Cortex of kidney (tissue), 1 donor: ENCODE measurements at places on chromosomes 5 and 9.

DNA sequence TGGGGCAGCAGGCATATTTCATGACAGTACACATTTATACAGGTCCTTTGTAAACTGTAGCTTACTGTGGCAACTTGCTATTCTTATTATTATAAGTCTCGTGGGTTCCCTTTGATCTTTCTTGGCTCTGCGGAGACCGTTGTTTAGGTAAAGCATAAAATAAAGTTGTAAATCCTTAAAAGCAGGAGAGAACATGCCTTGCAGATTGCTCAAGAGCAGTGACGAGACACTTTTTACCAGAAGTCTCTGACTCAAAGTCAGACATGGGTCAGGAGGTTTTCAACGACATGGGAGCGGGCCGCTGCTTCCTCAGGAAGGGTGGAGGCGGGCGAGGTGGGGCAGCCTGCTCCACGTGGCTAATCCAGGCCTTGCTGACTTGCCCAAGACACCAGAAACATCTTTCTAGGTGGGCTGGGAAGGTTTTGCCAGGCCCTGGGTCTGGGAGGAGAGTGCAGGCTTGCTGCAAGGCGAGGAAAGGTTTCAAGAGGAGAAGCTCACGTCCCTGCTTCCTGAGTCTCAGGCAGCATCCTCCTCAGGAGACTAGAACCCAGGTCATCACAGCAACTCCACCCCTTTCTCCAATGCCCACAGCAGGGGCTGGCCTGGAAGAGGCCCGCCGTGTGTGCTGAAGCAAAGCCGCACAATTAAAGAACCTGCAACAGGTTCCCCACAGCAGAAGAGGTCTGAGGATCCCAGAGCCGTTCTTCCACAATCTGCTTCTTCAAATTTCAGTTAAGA lies 6.5 kb downstream of the TBC1D2 start:
- DNase-seq, result no peak

DNA sequence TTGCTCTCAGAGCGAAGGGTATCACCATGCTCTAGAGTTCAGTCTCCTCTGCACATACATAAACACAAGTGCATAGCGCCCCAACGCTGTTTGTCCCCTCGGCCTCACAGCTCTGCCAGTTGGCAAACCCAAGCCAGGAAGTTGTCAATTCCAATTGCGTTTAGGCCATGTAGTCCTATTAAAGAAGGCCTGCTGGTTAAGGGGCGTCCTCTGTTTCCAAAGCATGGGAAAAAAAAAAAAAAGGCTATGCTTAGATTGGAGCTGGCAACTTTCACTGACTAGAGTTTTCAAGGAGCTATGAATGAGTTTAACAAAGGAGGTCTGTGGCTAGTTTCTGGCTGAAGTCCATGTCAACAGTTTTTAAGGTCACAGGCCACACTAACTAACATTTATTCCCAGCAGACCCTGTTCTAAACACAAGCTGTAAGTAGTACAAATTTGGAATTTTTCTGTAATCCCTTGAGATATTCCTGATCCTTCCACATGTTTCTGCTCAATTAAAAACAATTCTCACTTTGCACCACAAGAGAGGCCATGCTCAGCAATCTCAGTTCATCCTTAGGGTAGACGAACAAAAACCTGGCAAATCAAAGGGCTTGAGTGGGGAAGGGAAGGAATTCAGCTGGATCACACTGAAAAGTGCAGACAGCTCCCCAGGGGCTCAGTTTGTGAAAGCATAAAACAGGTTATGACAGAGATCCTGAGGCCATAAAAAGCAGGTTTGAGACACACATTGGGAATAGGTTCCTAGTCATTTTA lies 187.7 kb downstream of the DENND1A start:
- DNase-seq, result no peak

GRCh38 chr5:173592050-173592669 lies 24.3 kb downstream of the BOD1 start:
- no peak for DNase-seq

- DNase-seq, result no peak
Observed at GRCh38 chr5:91390268-91390667, 7.2 kb upstream of the ARRDC3 start.

DNA sequence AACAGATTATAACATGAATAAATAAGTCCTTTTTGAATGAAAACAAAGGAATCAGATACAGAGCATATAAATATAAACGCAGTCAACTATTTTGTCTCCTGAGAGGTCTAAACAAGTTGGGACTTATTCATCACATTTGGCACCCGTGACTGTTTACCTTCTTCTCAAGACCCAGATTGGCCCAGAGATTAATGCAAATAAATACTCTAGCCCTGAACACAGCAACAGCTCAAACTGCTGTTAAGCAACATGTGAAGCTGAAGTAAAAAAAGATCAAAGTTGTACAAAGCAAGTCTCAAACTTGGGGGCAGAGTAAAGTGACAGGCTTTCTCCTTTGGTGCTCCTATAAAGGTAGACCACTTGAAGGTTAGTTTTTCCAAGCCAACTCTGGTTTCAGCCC lies 95.0 kb upstream of the NR5A1 start:
- DNase-seq, result no peak

- DNase-seq, result no peak
Observed at GRCh38 chr9:134100040-134100439, 32.2 kb upstream of the BRD3 start.

GRCh38 chr5:52709167-52709925 lies 78.4 kb upstream of the ITGA1 start:
- no peak for DNase-seq

- DNase-seq, result no peak
Observed at GRCh38 chr5:27311544-27311943, 273.2 kb upstream of the CDH9 start.
